ENCODE measurements at places on chromosomes 16 and 17.

GRCh38 chr17:41082626-41083025 lies 1.3 kb upstream of the KRTAP4-7 start:
- DNase-seq: no peak

GRCh38 chr17:77886387-77886728 lies 72.1 kb upstream of the TNRC6C start:
- DNase-seq: no peak

DNA sequence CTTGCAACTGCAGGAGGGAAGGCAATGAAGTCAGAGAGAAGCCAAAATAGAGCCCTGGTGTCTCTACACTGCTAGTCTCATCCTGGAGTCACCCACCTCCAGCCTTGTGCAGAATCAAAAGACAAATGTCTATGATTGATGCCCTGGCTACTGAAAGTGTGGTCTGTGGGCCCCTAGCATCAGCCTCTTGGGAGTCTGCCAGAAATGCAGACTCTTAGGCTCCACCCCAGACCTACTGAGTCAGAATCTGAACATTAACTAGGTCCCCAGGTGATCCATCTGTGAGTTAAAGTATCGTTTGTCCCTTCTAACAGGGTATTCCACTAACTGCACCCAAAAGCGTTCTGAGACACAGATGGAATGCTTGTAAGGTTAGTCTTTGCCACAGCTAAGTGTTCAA lies 21.2 kb downstream of the EARS2 start:
- DNase-seq: no peak

DNA sequence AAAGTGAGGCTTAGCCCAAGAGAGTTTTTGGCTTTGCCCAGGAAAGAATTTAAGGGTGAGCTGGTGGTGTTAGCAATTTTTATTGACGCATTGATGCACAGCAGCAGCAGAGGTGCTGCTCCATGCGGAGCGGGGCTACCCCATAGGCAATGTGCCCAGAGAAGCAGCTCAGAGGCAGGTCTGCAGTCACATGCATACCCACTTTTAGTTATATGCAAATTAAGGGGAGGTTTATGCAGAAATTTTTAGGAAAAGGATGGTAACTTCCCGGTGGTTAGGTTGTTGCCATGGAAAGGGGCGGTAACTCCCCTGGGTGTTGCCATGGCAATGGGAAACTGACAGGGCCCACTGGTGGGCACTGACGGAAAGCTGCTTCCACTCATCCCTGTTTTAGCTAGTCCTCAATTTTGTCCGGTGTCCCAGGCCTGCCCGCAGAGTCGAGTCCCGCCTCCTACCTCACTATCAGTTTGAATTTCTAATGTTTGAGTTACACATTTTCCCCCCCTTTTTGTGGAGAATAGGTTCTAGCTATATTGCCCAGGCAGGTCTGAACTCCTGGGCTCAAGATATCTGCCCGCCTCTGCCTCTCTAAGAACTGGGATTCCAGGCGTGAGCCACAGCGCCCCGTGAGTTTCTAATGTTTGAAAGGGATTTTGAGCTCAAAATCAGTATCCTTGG lies 10.4 kb upstream of the GJD3 start:
- DNase-seq: no peak

GRCh38 chr16:66521252-66521713 lies 28.6 kb downstream of the TK2 start:
- no peak for DNase-seq

- DNase-seq: no peak
These were observed 19.8 kb upstream of the NUDT16L1 start for GRCh38 chr16:4673387-4674046.

- DNase-seq: peak; percentile 36
These were observed 1.4 kb upstream of the SPHK1 start for GRCh38 chr17:76382803-76383545.

- DNase-seq: no peak
These were observed 75.0 kb downstream of the RAP1GAP2 start for GRCh38 chr17:2871205-2871604.

GRCh38 chr17:19344311-19345066 lies 18.0 kb downstream of the B9D1 start:
- no peak for DNase-seq

DNA sequence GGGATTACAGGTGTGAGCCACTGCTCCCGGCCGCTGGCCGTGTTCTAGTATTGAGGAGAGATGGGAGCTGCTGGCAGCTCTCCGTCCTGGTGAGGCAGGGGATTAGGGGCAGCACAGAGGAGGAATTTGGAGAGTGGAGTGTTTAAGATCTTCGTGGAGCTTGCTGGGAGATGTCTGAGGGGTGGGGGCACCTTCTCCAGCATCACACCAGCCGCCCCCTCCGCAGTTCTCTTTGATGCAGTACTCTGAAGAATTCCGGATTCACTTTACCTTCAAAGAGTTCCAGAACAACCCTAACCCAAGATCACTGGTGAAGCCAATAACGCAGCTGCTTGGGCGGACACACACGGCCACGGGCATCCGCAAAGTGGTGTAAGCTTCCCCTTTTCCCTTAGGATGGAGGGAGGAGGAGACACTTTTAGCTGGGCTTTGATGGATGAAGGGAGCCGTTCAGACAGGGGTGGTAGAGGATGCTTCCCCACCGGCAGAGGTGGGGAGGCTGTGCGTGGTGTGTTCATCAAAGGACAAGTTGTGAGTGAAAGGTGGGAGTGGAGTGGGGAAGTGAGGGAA lies 11.9 kb downstream of the ITGAM start:
- DNase-seq: no peak

DNA sequence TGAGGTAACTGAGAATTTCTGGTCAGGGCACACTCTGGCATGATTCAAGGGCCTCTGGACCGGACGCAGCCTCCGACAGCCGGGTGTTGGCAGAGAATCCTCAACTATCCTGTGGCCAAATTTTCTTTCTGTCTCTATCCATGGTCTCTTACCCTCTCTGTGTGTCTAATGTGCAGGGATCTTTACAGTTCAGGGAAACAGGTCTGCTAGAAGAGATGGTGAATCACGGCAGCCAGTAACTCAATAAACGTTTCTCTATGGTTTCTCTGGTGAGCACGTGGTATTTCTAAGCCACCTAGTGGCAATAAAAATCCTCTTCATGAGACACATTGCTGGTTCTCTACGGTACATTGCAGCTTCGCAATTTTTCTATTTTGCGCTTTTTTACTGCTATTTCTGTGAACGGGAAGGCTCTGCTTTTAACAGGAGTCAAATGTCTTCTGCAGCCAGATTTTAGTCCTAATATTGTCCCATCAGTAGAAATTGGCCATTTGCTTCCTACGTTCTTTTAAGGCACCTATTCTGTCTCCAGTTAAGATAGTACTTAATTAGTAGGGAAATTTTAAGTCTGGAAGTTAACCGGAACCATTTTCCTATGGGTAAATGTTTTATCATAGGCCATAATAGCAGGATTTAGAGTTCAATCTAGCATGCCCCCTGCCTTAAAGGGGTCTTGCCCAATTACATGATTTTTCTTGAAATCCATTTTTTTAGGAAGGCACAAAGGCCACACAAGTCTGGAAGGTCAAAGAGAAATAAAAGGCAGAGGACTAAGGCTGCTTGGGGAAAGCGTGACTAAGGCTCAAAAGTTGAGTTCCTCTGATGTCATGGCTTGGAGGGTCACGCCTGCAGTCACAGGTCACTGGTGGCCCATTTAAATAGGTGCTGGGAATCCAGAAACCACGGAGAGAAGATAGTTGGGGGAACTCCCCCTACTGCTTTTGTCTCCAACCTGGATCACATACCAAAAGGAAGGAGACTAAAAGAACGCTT lies 31.5 kb downstream of the QPRT start:
- peak; percentile 50 for DNase-seq

GRCh38 chr16:80191928-80192327 lies 348.9 kb upstream of the DYNLRB2 start:
- DNase-seq: no peak

Data from effector memory CD8-positive, alpha-beta T cell (primary cell).